Cerebellar cortex (tissue), 1 donor: ENCODE measurements at places on chromosomes 12 and 14.
A peak's percentile ranks its signal among the peaks of the same experiment; 100 is the strongest.

GRCh38 chr12:12616512-12617310 is 5.0 kb downstream of the CREBL2 start:
- DNase-seq: peak; percentile 63

DNA sequence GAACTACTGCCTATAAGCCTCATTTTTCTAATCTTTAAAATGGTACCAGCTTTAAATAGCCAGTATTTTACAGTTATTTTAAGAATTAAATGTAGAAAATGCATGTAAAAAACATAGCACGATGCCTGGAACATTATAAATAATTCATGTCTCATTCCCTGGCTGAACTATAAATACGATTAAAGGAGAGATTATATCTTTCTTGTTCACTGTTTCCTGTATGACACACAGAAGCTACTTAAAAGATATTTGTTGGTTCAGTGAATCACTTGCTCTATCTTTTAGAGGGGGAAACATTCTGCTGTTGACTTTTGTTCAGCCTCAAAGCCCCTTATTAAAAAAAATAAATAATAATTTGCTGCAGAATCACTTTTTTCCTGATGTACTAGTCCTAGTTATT is 406.9 kb downstream of the LRFN5 start:
- DNase-seq: no peak

DNA sequence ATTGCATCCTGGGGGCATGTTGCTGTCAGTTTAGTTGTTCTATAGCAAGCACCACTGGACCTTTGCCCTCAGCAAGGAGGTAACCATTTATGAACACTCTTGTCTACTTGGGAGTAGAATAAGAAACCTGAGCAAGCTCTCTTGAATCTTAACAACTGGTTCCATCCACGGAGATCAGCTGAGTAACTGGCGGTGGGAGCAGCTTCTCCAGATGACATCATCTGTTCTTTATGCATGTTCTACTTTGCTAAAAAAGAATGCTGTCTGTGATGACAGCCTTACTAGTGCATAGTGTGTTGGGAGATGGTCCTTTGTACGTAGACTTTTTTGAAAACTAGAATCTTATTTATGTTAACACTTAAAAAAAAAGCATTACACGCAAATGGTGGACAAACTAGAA is 17.7 kb downstream of the SLC4A8 start:
- no peak for DNase-seq

- DNase-seq: no peak
These were observed 111.7 kb downstream of the TBX5 start for GRCh38 chr12:114294303-114294685.

GRCh38 chr14:103143506-103143905 is 20.2 kb downstream of the TNFAIP2 start:
- DNase-seq: no peak

GRCh38 chr12:109818905-109819500 is 14.2 kb downstream of the TRPV4 start:
- DNase-seq: peak; percentile 29

- DNase-seq: peak; percentile 27
These were observed 4.1 kb downstream of the PELI2 start for GRCh38 chr14:56122301-56122700.

DNA sequence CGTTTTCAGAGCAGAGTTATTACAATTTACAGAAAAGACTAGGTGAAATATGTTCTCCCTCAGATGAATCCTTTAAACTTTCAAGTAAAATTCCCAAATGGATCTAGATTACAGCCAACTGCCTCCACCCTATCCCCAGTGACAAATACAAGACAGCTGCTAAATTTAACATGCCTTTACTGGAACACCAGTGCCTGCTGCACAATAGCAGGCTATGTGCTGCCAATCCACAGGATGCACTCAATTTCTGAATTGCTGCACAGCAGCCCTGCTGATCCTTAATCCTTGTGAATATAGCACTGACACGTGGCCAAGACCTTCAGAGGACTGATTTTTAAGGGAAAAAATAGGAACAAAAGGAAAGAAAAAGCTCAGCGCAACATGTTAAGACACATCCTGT is 128.9 kb downstream of the CCER1 start:
- no peak for DNase-seq

DNA sequence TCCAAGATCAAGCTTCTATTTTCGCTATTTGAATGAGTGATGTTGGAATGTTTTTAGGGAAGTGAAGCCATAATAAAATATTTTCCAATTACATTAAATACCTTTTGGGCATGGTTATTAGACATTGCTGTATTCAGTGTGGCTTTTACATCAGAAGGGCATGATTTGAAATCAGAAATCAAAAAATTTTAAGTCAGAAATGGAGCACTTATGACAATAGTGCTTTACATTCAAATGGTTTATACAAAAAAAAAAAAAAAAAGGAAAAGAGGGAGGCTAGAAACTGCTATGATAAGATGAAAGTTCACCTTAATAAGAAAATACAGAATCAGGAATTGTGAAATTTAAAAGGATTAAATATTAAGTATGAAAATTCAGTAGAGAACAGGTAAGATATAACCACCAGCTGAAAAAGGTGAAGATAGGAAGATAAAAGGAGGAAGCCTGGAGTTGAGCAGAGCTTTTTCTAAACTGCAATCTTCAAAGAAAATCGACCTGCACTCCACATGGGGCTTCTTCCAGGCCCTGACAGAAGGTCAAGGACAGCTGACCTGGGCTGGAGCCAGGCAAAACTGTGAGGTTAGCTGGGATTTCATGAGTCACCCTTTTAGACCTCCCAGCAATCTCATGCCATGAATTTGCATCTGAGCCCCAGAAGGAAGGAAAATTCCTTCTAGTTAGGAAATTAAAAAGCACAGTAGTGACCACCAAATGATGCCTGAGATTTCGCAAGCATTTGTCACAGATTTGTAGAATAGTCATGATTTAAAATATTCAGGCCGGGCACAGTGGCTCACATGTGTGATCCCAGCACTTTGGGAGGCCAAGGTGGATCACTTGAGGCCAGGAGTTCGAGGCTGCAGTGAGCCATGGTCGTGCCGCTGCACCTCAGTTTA is 23.4 kb upstream of the BMP4 start:
- peak; percentile 54 for DNase-seq

DNA sequence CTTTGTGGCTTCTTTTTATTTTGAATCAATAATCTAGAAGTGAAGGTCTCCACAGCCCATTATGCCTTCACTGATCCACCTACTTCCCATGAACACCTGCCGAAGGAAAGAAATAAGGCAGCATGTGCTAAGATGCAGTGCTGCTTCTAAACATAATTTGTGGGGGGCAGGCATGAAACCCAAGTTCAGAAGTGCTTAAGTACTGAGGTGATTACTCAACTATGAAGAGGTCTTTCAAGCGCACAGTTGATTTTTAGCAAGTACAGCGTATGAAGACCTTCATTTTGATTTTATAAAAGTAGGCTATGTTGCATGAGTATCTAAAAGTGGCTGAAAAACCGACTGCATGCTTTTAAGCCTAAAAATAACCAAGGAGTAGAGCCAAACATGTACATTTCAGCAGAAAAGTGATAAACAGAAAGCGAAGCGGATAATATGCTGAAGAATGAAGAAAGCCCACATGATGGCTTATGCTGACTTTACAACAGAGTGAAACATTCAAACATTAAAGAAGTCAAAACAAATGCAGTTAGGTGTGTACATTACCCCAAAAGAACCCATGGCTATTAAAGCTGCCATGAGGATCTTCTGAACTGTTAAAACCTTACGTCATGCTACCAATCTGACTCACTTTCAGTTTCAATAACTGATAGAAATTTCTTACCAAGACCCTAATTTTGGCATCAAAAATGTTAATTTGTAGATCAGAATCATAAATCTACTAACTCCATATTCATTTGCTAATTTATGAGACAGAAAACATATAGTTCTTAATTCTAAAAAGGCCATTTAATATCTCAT is 29.3 kb downstream of the KICS2 start:
- no peak for DNase-seq

DNA sequence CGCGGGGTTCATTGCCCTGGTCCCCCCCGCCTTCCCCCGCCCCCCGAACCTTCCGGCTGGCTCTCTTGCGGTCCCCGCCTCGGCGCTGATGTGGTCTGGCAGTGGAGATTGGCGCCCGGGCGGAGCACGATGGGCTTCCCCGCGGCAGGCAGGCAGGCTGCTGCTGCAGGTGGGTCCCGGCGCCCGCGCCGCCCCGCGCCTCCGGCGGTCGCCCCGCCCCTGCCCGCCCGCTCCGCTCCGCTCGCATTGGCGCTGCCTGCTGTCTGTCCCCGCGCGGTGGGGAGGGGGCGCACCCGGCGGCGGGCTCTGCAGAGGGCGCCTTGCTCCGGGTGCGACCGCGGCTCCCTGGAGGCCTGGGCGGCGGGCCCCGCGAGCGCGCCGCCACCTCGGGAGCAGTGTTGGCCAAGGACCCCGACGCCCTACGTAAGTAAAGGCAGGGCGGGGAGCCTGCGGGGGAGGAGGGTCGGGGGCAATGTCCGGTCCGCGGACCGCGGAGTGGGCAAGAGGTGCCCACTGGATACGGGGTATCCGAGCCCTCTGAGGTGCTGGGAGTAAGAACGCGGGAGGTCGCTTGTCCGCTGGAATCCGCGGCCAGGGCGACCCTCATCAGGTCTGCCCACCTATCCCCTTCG is at the start of gene AKAP5:
Gene AKAP5 (plus strand): TSS at position 309 of the 632 bp plus-strand sequence. CDS start 2,896 bp downstream, outside the sequence.
- DNase-seq: peak; percentile 36

DNA sequence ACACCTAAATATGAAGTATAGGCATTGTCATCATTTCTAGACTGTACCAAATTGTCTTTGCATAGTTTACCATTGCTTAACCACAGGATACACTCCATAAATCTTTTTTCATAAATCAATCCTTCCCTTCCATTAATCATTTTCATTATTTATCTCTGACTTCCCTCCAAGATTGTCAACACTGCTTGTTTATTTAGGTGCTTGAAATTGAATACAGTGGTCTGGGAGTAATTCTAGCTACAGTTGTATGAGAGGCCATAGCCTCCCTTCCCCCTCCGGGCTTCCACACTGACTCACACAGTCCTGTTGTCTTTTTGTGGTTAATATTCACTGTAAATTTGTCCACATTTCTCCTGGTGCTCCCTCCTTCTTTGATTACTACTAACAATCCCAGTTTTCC is 114.2 kb upstream of the ARID2 start:
- no peak for DNase-seq

GRCh38 chr12:70449074-70449752 is 83.1 kb downstream of the KCNMB4 start:
- DNase-seq: no peak

DNA sequence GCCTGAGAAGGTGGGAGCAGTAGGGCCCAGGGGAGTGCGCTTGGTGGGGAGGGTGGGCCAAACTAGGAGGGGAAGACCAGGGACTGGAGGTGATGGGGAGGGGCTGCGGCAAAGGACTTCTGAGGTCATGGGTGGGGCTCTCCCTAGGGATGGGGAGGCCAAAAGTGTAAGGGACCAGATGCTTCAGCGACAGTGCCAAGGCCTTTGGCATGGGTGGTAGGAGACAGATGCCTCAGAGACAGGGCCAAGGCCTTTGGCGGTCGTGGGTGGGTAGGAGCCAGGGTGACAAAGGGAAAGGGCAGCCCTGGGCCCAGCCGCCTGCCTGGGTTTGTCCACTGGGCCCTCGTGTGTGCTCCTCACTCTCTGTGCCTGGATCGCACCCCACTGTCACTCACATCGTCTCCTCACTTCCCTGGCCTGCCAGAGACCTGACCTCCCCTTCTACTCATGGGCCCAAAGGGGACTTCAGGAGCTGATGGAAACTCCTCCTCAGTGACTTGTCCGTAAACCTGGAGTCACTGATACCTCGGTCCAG is 13.2 kb upstream of the RABGGTA start:
- no peak for DNase-seq

GRCh38 chr12:26227361-26227745 is 32.0 kb downstream of the SSPN start:
- peak; percentile 49 for DNase-seq

- DNase-seq: no peak
These were observed 128.6 kb upstream of the PARP11 start for GRCh38 chr12:4001841-4002240.

DNA sequence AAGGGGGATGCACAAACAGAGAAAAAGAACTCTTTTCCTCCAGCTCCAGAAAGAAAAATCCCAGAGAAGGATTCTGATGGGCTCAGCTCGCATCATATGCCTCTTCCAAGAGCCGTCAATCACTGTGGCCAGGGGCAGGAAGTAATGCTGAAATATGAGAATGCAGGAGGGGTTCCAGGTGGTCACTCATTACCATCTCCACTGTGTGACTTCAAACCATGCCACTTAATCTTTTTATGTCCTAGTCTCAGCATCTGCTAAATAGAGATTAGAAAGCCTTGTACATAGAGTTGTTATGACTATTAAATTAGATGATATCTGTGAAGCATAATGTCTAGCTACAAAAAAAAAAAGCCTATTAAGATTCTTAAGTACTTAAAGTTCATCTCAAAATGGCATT is 65.6 kb upstream of the FICD start:
- no peak for DNase-seq

DNA sequence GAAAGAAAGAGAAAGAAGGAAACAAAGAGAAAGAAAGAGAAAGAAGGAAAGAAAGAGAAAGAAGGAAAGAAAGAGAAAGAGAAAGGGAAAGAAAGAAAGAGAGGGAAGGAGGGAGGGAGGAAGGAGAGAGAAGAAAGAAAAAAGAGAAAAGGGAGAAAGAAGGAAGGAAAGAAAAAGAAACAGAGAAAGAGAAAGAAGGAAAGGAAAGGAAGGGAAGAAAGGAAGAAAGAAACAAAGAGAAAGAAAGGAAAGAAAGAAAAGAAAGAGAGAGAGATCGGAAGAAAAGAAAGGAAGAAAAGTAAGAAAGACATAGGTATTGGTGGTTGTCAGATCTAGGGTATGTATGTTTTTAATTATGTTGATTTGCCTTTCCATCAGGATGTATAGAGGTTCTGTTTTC is 342.3 kb downstream of the FOXG1 start:
- DNase-seq: no peak

DNA sequence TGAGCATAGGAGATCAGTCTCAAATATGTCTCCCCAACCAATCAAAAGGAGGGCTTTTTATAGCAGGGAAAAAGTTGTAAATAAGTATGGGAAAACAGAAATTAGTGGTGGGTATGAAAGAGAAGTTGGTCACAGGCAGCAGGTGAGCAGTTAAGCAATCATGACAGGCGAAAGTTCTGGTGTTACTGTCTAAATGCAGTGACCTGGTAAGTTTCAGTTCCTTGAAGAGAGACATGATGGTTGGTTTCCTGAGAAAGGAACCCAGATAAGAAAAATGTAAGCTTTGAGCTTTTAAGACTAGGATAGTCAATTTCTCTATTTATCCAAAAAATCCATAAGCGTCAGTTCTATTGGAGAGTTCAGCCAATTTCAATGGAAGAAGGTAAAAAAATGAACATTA is 466.2 kb upstream of the FLRT2 start:
- no peak for DNase-seq

GRCh38 chr14:96602186-96602585 is 100.0 kb downstream of the PAPOLA start:
- no peak for DNase-seq

GRCh38 chr14:92863286-92864080 is 59.5 kb upstream of the CHGA start:
- no peak for DNase-seq
